OCI-LY7 (cell line): ENCODE measurements at places on chromosomes 7 and 10. TPM values are rescaled to one million over a fixed set of nuclear protein-coding genes. Genes with fewer than 3 reads are reported as not detected.
A peak's percentile ranks its signal among the peaks of the same experiment; 100 is the strongest.

DNA sequence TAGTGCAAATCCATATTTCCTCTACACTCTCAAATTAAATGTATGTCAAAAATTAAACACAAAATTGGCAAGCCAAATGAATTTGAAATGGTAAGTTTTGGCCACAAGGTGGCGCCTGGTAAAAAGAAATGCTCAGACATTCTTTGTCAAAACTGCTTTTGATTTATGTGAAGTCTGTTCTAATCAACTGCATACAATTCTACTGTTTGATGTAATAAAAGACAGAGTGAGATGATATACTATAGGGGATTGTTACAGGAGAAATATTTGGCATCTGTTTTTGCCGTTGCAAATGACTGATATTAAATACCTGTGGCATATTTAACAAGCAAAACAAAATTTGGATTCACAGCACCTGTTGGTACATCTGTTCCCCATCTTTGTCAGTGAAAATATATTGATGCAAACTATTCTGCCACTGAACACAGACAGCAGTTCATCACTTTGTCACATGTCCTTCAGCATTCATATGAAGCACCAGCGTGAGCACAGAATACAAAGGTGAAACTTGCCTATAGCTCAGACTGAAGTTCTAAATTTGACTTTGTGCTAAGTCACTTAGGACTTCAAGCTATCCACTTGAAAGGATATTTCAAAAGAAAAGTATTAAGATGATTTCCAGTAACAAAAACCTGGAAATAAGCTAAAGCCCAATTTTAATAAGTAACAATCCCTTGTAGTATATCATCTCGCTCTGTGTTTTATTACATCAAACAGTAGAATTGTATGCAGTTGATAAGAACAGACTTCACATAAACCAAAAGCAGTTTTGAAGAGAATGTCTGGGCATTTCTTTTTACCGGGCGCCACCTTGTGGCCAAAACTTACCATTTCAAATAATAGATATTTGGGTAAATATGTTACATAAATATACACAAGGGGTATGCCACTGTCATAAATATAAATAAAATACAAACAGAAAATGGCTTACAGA, 10.2 kb upstream of the CH25H start:
- peak; percentile 70 for DNase-seq

- DNase-seq = no peak
Measured at GRCh38 chr10:93193906-93194305, 120.2 kb downstream of the CYP26A1 start.

DNA sequence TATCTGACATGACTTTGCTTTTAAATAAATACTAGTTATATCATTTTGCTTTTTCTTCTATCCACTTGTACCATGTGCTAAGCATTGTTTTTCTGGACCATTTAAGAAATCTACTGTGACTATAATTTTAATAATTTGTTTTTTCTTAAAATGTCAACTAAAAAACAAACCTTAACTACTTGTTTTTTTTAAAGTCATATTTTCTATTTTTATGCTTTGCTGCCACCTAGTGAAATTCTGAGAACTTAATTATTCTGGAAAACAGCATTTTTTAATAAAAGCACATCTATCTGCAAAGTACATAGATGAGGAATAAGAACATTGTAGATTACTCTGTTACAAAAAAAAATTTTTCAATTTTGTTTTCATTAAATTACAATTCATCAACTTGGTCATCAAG, 47.4 kb downstream of the ORC5 start:
- peak; percentile 13 for DNase-seq

GRCh38 chr10:96407560-96408069, 48.8 kb upstream of the OPALIN start:
- no peak for DNase-seq

GRCh38 chr10:32964270-32964669, 6.2 kb upstream of the ITGB1 start:
- no peak for DNase-seq

DNA sequence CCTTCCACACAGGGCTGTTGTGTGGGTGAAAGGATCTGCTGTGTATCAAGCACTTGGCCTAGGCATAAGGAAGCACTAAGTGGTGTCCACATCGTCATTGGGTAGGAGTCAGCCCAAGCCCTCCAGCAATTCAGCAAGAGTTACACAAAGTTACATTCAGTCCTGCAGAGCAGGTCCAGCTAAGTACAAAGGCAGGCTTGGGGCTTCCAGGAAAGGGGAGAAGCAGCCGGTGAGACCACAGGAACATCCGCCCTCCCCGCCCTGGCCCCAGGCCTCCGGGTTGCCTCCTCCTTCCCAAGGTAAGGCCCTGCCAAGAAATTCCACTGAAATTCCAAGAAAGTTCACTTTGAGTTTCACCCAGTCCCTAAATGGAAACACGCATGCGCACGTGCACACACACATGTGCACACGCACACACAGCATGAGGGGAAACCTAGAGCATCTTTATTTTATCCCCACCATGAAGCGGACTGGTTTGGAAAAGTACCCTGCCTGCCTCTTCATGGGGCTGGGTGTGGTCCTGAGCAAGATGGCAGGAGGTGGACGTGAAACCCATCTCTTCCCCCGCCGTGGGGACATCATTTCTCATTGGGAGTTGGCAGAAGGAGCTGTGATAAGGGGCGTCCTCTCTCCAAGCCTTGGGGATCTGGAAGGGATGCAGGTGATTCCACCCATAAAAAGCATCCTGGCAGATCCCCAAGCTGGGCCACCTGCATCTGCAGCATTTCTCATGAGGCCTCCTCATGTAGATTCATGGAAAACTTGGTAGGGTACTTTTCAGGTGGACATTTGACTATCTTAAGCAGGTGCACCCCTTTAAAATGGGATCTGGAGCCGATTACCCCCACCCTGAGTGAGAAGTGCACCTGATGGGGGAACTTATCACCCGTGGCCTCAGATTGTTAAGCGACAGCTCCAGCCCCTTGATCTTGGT, 69.1 kb upstream of the NANOS1 start:
- no peak for DNase-seq

DNA sequence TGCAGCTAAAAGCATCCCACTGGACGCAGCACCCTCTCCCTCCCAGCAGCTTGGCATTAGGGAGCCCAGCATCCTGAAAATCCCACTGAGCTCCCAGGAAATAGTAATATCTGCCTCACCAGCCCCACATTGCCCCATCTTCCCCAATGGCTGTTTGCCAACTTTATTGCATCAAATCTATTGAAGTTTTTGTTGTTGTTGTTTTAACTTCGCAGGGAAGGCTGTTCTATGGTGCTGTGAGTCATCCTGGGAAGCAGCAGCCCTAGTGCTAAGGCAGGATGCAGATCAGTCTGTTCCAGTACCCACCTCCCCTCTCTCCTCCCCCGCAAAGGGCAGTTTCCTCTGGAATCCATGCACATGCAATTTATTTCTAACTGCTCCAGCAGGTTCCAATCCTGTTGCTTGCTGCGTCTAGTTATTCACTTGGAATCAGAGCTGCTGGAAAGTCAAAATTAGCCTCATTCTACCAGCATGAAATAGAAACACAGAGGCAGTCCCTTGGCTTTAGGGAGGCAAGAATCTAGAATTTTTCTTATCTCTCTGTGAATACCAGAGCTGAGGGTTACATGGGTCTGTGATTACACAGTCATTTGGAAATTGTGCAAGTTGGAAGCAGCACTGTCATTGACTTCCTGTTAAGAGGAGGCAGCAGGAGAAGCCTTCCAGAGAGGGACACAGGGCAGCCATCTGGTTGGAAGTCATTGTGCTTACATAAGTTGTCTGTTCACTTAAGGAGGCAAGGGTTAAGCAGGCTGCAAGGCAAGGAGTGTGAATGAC, 115.9 kb upstream of the CACUL1 start:
- no peak for DNase-seq

DNA sequence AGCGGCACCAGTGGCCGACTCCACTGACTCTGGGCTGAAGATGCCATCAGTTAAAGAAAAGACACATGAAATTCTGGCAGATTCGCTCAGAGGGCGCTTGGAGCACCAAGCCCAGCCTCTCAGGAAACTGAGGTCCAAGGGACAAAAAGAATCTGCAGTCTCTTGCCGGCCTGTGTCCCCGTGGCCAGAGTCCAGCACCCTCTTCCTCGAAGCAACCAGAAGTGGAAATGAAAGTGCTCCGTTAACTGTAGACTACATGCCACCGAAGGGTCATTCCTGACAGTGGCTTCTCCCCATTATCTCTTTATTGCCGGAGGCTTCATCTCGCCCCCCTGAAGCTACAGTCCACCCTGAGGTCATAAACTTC, 1.0 kb upstream of the CHST15 start:
- no peak for DNase-seq

DNA sequence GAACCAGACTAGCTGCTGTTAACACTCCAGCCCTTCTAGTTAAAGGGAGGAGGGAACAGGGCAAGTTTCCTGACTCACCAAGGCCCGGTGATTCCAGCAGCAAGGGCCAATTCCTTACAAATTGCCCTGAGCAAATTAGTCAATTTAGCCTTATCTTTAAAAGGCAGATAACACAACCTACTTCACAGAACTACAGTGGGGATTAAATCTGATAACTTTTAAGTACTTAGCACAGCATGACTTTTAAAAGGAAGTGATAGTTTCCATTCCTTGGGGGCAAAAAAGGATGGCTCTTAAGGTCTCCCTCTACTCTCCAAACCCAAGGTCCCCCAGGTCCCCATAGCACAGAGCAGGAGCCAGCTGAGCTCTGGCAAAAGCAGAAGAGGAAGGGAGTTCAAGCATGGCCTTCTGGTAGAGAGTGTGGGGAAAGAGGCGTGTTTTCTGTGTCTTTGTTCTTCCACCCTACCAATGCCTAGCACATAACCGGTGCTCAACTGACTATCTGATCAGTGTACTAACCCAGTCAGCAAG, 4.0 kb downstream of the CDCA7L start:
- peak; percentile 81 for DNase-seq

- no peak for DNase-seq
Measured at GRCh38 chr7:31892099-31892829, 177.9 kb downstream of the PDE1C start.

DNA sequence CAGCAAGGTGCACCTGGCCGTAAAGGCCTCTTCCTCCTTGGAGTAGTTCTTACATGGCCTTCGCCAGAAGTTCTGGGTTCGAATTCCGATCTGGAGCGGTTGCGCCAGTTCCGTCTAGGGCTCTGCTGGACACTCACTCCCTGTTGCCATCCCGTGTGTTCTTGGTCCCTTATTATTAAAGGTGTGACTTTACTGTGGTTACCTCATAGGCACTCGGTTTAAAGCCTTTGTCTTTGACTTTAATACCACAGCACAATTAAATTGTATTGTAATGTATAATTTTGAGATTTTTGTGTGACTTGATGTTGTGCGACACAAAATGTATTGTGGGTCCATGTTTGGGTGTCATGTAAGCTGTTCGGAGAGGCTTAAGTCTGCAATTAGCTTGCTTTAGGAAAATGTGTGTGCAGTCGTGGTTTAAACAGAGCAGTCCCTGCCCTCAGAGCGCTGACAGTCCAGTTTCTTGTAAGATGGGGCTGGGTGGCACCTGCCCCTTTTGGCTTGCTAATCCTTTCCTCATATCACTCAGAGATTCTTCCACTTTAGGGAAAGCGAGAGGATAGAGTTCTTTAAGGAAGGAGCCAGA, 919 bp downstream of the INPP5F start:
- DNase-seq = no peak

DNA sequence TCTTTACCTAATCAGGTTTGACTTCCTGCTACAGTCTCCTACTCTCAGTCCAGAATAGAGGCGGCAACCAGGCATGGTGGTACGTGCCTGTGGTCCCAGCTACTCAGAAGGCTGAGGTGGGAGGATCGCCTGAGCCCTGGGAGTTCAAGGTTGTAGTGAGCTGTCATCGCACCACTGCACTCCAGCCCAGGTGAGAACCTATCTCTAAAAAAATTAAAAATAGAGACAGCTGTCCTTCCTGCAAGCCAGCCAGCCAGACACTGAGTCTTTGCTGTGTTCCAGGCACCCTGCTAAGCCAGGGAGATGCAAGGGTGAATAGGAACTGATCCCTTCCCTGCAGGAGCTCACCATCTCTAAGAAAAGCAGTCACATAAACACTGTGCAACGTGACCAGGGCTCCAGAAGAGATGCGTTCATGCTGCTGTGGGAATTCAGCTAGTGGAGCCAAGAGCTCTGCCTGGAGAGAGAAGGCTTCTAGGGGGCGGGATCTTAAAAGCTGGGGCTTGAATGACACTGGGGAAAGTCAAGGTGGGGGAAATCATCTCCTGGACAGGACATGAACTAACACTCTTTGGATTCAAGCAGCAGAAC, 22.1 kb upstream of the SLIT1 start:
- peak; percentile 52 for DNase-seq

- no peak for DNase-seq
Measured at GRCh38 chr7:115825456-115826115, 205.0 kb downstream of the TFEC start.

GRCh38 chr7:71612911-71613310, 481.0 kb downstream of the GALNT17 start:
- no peak for DNase-seq

DNA sequence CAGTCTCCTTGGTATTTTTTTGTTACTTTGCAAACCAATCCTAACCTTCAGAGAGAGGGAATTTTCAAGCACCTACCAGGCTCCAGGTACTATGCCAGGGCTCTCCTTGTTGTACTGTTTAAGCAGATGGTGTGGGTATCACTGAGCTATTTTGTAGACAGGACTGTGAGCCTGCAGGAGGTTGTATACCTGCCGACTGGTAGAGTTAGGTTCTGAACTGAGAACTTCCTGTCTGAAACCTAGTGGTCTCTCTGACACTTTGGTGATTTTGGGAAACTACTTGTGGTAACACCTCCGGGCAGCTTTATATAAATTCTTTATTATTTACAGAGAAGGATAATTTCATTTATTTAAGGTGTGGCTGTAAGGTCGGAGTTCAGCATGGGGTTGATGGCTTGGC, 4.6 kb downstream of the ZNF853 start:
- DNase-seq = peak; percentile 51

- DNase-seq = no peak
Measured at GRCh38 chr7:526460-527034, 6.9 kb upstream of the PDGFA start.

The SFTPA1 gene
- total RNA-seq = not detected in 2 replicates

The ADRA2A gene
- not detected in 2 replicates for total RNA-seq

The ADIRF gene
- total RNA-seq = not detected in 2 replicates

The GPR141 gene
- total RNA-seq = not detected in 2 replicates

The PIP gene
- total RNA-seq = not detected in 2 replicates

The SVOPL gene
- total RNA-seq = not detected in 2 replicates

The GDF2 gene
- total RNA-seq = not detected in 2 replicates

The TMEM178B gene
- total RNA-seq = not detected in 2 replicates

The MEOX2 gene
- total RNA-seq = not detected in 2 replicates

The SLC29A3 gene
- total RNA-seq = 7.3 and 8.2 TPM in 2 replicates

The ATOH7 gene
- total RNA-seq = 0.21 TPM in 1 of 2 replicates, not detected in the other

The INPP5A gene
- total RNA-seq = 15.7 and 18.4 TPM in 2 replicates

The CTAGE8 gene
- total RNA-seq = not detected in 2 replicates

The PPP1R17 gene
- total RNA-seq = not detected in 2 replicates

The FRG2B gene
- total RNA-seq = not detected in 2 replicates
